ENCODE measurements at places on chromosomes 3 and 15.

- no peak for DNase-seq
Measured at GRCh38 chr3:120172070-120172469, 77.8 kb upstream of the GSK3B start.

- no peak for DNase-seq
Measured at GRCh38 chr15:74468341-74469032, 7.5 kb upstream of the UBL7 start.

- no peak for DNase-seq
Measured at GRCh38 chr15:66657185-66658020, 44.6 kb upstream of the SMAD6 start.

DNA sequence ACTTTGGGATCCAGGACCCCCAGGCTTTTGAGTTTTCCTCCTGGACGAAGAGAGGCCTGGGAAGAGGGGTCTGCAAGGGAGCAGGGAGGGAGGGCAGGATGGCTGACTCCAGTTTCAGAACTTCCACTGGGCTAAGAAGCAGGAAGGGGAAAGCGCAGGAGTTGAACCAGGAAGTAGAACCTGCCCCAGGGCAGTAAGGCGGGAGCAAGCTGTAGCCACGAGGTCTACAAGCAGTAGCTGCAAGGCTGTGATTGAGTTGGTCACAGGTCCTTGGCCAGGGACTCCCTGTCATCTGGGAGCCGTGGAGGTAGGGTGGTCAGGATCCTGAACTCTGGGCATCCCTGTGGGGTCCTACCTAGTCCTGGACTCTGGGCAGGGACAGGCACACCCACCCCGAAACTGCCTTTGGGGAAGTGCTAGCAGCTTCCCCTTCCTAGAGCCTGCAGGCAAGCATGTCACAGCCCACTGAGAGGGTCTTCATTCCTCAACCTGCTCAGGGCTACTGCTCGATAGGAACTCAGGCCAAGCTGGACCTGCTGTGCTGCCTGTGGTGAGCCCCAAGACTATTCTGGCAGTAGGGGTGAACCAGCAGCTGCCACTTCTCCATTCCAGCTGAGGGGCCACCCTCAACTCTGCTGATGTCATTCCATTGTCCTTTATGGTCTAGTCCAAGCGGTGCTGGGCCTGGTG lies 5.8 kb upstream of the GNAI2 start:
- no peak for DNase-seq

DNA sequence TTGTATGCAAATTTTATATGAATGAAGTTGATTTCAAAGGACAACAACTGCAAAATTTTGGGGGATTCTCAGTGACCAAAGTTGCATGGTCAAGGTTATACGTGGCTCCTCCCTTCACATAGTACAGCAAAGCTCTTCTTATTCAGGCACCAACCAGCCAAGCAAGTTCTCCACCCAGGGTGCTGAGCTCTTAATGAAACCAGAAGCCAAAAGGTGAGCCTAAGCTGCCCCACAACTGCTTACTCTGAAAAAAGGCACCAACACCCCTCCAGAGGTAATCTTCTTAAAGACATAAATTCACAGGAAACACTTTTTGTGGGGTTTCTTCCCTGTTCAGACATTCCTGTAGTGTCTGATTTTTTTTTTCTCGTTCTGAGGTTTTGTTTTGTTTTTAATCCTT lies 106.1 kb upstream of the GMNC start:
- no peak for DNase-seq

DNA sequence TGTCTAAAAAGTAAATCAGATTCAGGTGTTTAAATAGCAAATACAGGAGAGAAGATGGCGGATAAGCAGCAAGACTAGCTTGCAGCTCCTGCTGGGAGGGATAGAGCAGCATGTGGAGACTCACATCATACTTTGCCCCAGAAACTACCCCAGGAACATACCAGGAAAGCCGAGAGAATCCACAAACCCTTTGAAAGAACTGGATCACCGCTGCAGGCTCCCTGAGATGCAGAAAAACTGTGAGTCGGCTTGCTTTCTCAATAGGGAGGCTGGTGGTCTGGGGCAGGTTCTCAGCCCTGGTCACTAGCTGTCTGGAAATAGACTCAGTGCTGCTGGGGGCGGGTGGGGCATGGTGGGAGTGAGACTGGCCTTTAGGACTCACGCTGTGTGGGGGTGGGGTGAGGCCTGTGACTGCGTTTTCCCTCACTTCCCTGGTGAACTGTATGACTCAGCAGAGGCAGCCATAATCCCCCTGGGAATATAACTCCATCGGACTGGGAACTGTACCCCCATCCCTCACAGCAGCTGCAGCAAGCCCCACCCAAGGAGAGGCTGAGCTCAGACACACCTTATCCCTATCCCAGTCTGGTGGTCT lies 142.8 kb downstream of the CNTN6 start:
- no peak for DNase-seq

DNA sequence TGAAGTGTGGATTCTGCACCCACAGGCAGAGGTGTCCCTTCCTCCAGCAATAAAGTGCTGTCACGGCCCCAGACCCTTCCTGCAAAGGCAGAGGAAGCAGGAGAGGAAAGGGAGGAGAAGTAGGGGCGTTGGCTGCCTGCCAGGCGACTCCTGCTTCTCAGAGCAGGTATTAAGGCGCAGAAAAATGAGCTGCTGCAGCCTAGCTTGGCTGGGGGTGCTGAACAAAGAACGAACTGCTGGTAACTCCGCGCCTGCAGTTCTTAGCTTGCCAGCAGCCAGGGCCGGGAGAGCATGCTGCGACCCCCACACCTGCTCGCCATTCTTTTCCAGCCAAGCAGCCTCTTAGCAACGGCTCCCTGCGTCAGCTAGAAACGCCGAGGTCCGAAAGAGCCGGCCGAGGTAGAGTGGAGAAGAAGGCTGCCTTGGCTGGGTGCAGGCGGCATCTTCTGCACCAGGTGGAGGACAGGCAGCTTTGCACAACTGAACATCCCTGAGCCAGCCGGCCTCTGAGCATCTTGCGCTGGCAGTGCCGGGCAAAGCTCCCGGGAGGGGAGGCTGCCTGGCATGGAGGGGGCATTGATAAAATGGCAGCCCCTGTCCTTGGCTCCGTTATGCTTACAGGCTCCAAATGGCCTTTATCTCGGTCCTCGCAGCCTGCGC lies 296.0 kb downstream of the MEX3B start:
- DNase-seq = peak; percentile 6

DNA sequence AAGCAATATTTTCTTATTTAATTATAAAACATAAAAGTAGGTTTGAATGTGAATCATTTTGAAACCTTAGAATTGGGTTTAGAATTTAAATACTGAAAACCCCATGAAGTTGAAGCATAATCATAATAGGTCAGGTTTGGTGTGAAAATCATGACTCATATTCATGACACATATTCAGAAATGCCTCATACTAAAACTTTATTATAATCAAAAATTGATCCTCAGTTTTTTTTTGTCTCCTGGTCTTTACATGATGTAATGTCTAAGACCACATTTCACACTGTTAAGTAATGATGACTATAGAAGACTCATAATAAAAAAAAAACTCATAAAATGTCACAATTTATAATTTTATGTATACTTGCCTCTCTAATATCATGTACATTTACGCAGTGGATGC lies 190.4 kb downstream of the FOXP1 start:
- DNase-seq = no peak

- DNase-seq = peak; percentile 88
Measured at GRCh38 chr3:52052831-52053306, 3.5 kb downstream of the DUSP7 start.

DNA sequence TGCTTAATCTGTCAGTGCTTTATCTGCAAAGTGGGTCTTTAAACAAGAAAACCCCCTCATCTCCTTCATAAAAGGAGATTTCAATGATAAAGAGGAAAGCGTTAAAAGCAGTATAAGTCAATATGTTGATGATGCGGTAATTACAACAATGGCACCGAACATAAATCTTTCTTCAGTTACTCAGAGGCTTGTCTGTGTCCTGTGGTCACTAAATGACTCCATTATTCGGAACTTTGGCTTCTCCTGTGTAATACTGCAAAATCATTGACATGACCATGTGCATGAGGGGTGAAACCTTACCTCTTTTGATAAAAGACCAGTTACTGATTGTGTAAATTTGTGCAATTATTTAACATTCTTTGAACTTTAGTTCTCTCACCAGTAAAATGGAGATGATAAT lies 4.8 kb upstream of the USP3 start:
- no peak for DNase-seq

- no peak for DNase-seq
Measured at GRCh38 chr15:89806210-89806558, 8.5 kb downstream of the ANPEP start.

- no peak for DNase-seq
Measured at GRCh38 chr3:104178680-104179079, 1188.0 kb upstream of the ALCAM start.

Data from GDM1 (cell line).